ENCODE measurements at places on chromosomes 2 and 18.

- DNase-seq: no peak
Measured at GRCh38 chr2:216107760-216108159, 1.4 kb upstream of the XRCC5 start.

DNA sequence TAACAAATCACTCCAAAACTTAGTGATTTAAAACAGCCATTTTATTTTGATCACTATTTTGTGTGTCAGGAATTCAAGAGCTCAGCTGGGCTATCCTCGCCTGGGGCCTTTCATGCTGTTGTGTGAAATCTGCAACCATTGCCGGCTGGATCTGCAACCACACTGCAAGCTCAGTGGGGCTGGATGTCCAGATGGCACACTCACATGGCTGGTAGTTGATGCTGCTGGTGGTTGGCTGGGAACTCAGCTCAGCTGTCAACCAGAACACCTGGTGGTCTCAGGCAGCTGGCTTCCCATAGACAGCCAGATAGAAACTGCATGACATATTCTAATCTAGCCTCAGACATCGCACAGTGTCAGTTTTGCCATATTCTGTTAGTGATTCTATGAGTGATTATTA is 30.6 kb upstream of the AP1S3 start:
- DNase-seq: no peak

GRCh38 chr2:224392545-224392944 is 9.4 kb downstream of the FAM124B start:
- peak; percentile 27 for DNase-seq

GRCh38 chr2:136764452-136765255 is 691 bp upstream of the THSD7B start:
- DNase-seq: no peak

DNA sequence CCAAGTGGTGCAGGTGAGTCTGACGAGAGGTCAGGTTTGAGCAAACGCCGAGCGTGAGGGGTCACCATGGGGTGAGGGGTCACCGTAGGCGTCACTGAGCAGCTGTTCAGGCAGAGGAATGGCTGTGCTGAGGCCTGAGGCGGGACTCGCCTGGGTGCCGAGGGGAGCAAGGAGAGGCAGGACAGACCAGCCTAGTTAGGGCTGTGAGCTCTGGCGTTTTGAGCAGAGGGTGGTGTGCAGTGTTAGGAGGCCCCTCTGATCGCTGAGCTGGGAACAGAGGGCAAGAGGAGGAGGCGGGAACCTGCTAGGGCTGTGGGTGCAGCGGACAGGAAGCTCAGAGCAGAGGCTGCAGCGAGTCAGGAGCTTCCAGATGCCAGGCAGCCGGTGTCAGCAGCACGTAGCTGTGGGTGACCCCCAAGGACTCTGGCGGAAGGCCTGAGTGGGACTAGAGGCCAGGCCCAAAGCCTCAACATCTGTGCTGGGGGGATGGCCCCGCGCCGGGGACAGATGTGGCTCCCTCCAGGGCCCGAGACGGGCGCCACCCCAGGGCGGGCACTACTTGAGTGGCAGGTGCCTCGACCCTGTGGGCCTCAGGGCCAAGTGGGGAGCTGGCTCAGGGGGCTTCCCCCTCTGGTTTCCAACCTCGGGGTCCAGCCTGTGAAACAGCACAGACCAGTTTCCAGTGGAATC is 55.7 kb downstream of the KCNG2 start:
- DNase-seq: no peak

GRCh38 chr2:29227935-29228675 is 112.9 kb downstream of the CLIP4 start:
- no peak for DNase-seq

GRCh38 chr2:238834982-238835381 is 12.9 kb upstream of the TWIST2 start:
- DNase-seq: no peak

DNA sequence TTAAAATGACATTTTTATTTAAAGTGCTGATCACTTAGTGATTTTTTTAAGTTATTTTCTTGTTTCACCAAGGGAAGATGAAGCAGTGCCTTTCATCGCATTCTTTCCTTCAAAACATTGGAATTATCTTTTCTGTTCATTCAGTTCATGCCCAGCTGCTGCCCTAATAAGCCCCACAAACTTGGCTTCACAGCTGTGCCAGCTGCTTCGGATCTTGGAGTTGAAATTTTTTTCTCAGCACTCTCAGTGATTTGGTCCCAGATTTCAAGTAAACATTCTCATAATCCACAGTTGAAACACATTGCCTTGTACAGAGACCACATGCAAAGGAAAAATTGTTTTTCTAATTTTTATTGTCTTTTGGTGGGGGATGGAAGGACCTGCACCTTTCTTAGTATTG is 353.3 kb upstream of the LRP1B start:
- DNase-seq: no peak

DNA sequence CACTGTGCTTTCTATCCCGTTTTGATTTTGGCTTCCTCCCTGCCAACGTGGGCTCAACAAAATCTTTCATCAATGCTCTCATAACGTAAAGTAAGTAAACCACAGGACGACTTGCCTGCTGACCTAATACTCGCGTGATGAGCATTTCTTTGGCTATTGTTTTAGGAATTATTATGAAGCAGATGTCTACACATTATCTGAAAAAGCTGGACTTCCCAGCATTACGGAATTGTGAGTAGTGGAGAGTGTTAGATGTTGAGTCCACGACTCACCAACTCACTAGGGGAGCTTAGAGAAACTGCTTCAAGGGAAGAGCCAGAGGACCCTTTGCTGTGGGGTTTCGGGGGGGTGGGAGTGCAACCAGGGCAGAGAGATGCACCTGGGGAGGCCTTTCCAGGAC is 21.9 kb downstream of the HJURP start:
- DNase-seq: no peak
